ENCODE measurements at places on chromosomes 1 and 21. TPM values are rescaled to one million over a fixed set of nuclear protein-coding genes. Genes with fewer than 3 reads are reported as not detected.

GRCh38 chr21:25734654-25734903 lies 125 bp downstream of the ATP5PF start:
- no peak for DNase-seq

DNA sequence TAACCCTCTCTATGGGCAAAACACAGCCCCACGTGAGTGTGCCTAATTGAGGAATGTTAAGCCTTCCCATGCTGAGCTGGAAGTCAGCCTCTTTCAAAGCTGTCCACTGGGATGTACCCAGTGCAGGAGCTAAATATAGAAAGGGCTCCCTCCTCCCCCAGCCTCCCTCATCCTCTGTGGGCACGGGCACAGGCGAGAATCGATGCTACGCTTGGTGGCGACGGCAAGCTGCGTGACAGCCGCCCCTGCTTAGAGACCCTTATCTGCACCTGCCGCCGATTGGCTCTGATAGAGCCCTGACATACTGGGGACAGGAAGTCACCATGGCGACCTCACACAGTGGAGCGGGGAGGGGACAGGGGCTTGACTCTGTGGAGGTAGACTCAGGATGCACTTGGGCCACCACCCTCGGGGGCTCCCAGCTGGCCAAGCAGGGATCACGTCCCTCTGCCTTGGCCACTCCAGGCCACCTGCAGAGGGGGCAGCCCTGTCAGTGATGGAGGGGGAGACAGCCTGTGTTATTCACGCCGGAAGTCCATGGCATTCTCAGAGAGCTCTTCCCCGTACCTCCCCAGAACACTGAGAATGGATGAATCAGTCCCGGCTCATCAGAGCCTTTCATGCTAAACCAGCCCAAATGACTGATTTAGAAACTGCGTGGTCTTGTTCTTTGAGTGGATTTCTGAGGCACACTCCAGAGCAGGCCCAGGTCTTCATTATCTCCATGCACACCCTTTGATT lies 84.8 kb downstream of the KCND3 start:
- DNase-seq = no peak

GRCh38 chr1:225974454-225974853 lies 24.7 kb downstream of the SDE2 start:
- DNase-seq = no peak

The TMPRSS3 gene
- polyA plus RNA-seq = 0.89 TPM

DNA sequence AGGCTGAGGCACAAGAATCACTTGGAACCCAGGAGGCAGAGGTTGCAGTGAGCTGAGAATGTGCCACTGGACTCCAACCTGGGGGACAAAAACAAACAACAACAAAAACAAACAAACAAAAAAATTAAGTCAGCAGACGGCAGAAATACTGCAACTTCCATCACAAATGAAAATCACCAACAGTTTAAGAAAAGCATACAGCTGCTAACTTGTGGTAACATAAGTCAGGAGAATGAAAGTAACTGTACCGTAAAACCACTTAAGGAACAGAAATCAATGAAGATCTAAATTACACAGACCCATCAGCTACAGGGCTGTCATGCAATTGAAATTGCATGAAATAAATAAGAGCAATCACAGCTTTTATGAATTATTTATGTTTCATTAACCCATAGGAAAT lies 25.0 kb downstream of the MCOLN2 start:
- no peak for DNase-seq

DNA sequence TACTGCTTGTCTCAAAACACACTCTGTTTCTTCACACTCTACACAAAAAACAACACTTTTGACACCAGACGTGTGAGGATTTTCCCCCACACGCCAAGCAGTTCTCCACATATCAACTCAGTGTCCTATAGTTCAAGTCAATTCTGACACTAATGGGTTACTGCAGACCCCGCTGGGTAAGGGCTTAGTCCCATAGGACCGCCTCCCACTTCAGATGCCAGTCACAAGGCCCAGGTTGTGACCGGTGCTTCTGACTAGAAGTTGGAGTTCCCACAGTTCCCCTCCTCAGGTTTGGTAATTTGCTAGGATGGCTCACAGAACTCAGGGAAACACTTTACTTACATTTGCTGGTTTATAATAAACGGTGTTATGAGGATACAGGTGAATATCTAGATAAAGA lies 19.9 kb downstream of the VPS13D start:
- no peak for DNase-seq

DNA sequence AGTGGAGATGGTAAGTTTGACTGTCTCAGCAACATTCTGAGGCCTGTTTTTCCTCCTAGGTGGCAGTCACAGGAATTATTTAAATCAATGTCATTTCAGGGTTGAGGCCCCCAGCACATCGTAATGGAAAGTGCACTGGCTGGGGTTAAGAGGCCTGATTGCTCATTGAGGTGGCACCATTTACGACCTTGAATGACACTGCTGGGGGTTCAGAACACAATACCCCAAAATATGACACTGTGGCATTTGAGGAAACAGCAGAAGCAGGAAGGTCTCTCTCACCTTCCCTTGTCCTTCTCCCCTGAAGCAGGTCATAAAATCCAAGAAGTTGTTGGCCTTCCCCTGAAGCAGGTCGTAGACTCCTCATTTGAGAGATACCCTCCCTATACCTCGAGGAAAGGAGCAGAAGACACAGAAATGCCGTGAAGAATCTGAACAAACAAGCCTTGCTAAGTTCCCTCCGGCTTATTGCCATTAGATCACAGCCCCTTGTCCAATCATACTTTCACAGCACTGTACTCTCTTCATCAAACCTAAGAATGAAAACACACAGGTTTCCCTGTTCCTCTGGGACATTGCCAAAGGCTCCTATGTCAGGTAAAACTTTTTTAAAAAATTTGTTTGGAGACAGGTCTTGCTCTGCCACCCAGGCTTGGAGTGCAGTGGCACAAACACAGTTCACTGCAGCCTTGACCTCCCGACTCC lies 71.3 kb downstream of the S1PR1 start:
- no peak for DNase-seq

GRCh38 chr1:152071123-152071522 lies 17.7 kb downstream of the TCHHL1 start:
- no peak for DNase-seq

DNA sequence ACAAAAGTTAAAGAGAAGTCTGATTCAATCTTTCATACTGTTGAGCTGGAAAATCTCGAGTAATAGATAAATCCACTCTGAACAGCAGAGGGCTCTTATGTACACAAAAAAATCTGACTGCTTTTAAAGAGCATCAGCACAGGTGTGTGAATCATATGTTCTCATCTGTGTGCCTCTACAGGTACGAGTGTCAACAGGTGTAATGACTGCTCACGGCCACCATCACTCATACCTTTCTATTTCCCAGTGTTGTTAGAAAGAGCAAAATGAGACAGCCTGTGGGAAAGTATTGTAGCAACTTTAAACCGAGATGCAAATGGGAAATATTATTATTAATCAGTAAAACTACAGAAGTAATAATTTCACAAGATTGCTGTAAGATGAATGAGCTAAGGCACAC lies 49.0 kb upstream of the SCAF4 start:
- DNase-seq = no peak

The LEMD1 gene
- polyA plus RNA-seq = not detected

- no peak for DNase-seq
These were observed 60.9 kb upstream of the KCNH1 start for GRCh38 chr1:211194826-211195225.

The RHD gene
- polyA plus RNA-seq = 0.12 TPM

DNA sequence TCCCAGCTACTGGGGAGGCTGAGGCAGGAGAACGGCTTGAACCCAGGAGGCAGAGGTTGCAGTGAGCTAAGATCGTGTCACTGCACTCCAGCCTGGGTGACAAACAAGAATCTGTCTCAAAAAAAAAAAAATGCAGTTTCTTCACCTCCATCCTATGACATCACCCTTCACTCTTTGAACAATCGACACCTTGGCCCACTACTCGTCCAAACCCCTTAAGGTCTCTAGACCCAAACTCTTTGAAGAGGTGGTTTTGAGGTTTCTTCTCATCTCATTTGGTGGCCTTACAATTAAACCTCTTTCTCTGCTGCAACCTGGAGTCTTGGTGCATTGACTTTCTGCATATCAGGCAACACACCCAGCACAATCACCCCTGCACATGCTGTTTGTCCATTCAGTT lies 86.1 kb downstream of the SLC16A1 start:
- DNase-seq = no peak

The USP33 gene
- 37.6 TPM for polyA plus RNA-seq

DNA sequence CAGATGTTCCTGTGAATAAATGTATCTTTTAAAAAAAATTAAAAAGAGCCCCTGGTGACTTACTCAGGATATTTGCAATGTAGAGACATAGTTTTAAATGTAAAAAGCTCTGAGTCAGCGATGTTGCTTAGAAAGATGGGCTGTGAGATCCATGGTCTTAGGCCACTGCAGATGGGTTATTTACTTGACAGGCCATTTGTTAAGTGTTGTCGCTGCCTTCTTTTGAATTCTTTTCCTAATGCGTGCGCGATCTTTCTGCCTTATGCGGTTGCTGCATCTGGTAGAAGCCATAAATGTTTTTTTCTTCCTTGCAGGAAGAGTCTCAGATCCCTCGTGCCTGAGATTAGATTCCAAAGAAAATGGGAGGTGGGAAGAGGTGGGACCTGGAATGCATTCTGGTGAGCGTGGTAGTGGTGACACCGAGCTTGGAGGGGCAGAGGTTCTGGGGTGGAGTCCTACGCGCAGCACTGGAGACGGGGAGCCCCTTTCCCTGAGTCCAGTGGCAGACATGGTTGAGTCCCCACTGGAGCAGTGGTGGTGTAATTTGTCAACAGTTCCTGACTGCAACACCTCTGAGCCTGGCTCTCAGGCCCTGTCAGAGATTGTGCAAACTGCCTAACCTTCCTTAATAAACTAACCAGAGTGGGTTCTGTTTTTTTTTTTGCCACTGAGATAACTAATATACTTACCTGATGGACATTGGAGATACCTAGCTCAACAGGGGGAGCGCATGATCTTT lies 197.2 kb downstream of the HHAT start:
- no peak for DNase-seq

DNA sequence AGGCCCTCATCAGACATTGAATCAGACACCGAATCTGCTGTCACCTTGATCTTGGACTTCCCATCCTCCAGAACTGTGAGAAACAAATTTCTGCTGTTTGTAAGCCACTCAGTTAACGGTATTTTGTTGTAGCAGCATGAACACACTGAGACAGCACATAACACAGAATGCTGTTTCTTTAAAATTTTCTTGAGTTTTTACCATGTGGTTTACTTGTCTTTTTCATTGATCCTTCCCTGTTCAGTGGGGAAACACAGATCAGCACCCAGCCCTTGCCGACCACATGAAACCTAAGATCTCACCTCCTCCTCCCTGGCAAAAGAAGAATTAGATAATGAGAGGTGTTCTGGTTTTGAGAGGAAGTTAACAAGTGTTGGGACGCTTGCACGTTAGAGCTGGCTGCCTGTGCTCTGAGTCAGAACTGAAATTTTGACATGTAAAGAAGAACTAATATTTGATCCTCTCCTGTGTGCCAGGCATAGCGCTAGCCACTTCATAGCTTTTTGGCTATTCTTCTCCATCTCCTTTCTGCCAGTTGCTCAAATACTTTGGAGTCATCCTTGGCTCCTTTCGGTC lies 179.6 kb downstream of the DHRS3 start:
- peak; percentile 55 for DNase-seq

DNA sequence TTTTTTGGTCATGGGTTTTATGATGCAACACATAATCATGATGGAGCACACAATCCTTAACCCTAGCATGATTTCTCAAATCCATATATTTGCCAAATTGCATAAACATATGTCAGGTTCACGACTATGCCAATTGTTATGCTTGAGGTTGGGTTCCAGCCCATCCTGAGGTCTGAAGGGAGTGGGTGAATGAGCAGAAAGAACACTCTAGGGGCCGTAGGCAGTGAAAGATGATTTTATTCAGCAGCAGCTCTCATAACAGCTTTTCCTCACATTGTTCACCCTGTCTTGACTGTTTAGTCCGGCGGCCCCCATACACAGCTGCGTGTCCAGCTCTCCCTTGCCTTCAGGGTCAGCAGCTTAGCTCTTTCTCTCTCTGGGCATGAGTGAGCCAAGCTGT lies 627.7 kb downstream of the PLA2G4A start:
- DNase-seq = no peak

DNA sequence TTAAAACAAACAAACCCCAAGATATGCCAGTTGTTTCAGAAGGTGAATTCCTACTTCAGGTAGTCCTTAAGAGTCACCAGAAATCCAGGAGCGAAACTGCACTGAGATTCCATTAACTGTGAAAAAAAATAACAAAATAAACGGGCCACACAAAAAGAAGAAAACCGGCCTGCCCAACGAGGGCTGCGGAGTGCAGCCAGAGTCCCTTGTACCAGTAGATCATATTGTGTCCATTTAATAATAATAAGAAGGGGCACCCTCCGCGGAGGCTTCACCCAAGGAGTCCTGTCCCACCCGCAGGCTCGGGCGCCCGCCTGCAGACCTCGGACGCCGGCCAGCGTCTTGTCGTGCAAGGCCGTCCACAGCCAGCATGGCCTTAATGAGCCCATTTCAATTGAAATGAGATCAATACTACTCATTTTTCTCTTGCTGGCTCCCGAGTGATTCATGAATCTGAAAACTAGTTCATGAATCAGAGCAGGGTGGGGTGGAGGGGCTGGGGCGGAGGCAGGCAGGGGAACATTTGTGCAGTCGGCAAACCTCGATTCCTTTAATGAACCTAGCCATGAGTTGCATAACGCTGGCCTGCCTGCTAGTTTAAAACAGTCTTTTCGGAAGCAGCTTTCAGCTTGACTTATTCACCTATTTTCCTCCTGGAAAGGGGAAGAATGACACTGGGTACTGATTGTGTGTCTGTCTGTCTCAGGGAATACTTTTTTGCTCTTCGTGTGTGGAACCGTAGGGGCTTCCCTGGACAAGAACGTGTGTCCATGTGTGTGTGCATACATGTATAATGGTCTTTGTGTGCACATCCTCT lies 113.1 kb upstream of the IRF2BP2 start:
- no peak for DNase-seq

The PIK3R3 gene
- polyA plus RNA-seq = 0.98 TPM

The OR2AK2 gene
- not detected for polyA plus RNA-seq

- DNase-seq = no peak
These were observed 89.9 kb upstream of the SLC2A1 start for GRCh38 chr1:43048601-43049011.

The C8A gene
- polyA plus RNA-seq = not detected

GRCh38 chr1:41689558-41689981 lies 205.1 kb upstream of the EDN2 start:
- DNase-seq = no peak

DNA sequence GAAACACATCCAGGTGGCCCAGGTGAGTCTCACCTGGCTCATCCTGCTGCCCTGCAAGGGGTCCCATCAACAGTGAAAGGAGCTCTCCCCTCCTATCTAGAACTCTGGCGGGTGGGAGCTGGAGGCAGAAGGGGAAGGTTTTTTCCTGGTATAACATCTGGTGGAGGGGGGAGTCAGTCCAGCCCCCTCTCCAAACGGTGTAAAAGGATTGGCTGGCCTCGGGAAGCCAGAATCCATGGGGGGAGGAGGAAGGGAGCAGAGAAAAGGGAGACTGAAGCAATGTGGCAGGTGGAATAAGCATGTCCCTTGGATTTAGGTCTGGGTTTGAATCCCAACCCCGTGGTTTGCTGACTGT lies 1.2 kb upstream of the CAMK2N1 start:
- DNase-seq = no peak

The ZNF644 gene
- polyA plus RNA-seq = 57.5 TPM

- DNase-seq = no peak
These were observed 31.4 kb downstream of the CTH start for GRCh38 chr1:70442490-70442889.

GRCh38 chr1:232012773-232013386 lies 386.3 kb downstream of the DISC1 start:
- no peak for DNase-seq

GRCh38 chr1:82042306-82043060 lies 241.7 kb downstream of the ADGRL2 start:
- no peak for DNase-seq
